ENCODE measurements at places on chromosomes 7 and 10.

DNA sequence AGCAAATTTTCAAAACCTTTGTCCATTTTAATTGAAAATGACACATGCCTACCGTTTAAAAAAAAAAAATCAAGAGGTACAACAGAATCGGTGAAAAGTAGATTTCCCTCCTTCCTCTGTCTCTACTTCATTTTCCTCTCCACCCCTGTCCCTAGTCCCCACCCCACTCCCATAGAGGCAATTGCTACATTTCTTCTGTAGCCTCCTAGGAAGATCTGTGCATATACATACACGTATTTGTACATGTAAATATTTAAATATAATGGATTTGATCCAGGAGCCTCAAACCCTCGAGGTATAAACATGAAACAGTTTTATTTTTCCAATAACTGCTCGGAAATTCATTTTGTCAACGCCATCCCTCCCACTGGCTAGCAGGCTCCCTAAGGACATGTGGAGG is 14.1 kb upstream of the SLC29A3 start:
- no peak for DNase-seq

- DNase-seq, result no peak
Measured at GRCh38 chr7:20306180-20306946, 24.3 kb upstream of the ITGB8 start.

- DNase-seq, result no peak
Measured at GRCh38 chr10:43048301-43049051, 28.4 kb upstream of the RET start.

GRCh38 chr7:28348636-28349035 is 63.7 kb upstream of the CREB5 start:
- peak; percentile 10 for DNase-seq

DNA sequence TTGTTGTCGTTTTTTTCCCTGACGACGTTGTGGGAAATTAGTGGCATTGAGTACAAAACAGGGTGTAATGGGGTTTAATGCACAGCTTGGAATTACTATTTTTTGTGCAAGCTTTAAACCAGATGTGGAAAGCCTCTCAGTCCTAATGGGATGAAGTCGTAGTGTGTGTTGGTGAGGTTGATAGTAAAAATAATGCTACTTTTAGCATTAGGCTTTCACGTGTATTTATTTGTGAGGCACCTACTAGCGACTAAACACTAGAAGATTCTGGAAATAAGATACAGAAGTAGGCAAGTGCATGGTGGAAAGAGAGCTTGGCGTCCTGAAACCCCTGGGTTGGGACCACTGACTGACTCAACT is 588 bp upstream of the ORC5 start:
- no peak for DNase-seq

DNA sequence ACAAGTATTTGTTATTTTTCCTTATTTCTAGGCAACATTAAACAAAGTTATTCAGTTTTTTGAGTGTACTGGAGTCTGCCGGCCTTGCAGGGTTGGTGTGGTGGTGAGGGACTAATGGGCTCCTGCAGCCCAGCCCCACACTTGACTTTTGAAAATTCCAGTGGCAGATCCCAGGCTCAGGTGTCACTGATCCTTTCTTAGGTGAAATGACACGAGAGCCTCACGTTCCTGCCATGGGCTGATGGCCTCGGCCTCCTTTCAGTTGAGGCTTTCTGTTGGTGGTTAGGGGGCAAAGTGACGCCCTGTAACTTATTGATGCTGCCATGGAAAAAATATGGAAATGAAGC is 117.9 kb downstream of the NKX6-2 start:
- no peak for DNase-seq

GRCh38 chr7:66758950-66759628 is 18.6 kb downstream of the RABGEF1 start:
- DNase-seq, result no peak

DNA sequence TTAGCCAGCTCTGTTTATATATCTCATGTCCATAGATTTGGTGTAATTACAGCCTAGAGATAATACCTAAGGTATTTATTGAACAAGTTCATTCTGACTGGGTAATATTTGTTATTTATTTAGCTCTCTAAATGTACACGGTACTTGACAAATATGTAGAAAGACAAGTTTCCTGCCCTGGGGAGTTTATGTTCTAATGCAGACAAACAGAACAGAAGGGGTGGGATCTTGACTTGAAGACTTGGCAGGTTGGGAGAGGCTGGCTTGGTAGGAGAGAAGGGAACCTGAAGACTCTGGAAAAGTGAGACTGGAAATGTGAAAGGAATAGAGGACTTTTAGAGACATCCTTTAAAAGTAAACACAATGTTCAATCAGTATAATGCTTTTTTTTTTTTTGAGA is 97.7 kb upstream of the CDK6 start:
- DNase-seq, result no peak

DNA sequence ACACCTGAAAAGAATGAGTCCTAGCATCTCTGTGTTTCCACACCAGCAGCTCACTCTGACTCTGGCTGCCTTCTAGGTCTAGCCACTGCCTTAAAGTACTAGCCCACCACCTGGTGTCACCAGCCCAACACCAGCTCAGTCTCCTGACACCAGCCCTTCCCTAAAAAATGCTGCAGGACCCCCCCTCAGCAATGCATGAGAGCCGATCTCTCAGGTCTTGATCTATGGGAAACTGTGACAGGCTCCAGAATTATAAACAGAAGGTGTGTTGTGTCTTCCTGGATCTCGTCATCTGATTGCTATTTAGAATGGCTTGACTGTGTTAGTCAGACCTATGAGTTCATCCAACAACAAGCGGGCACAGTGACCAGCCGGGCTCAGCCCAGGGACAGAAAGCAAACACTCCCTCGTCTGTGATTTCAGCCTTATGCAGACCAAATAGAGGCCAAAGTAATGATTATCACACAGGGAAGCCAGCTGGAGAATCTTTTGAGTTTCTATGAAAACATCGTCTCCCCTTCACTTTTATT is 66.6 kb downstream of the CUBN start:
- no peak for DNase-seq

DNA sequence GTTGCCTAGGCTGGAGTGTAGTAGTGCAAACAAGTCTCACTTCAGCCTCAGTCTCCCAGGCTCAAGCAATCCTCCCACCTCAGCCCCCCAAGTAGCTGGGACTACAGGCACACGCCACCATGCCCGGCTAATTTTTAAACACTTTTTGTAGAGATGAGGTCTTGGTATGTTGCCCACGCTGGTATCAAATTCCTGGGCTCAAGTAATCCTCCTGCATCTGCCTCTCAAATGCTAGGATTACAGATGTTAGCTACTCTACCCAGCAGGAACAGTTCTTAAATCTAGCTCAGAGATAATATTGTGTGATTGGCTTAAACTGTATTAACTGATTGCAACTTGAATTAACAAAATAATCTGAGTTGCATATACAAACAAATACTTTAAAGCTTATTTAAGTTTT is 82.9 kb downstream of the CDK14 start:
- no peak for DNase-seq

DNA sequence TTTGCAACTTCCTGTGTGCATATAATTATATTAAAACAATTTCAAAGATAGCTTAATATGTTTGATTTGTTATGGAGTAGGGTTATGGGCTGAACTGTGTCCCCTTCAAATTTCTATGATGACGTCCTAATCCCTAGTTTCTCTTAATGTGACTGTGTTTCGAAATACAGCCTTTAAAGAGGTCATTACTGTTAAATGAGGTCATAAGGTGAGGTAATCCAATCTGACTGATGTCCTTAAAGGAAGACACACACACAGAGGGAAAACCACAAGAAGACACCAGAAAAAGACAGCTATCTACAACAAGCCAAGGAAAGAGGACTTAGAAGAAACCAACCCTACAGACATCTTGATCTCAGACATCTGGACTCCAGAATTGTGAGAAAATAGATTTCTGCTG is 407.4 kb downstream of the MAGI2 start:
- DNase-seq, result no peak

GRCh38 chr10:78729366-78729765 is 339.4 kb upstream of the ZMIZ1 start:
- DNase-seq, result no peak

DNA sequence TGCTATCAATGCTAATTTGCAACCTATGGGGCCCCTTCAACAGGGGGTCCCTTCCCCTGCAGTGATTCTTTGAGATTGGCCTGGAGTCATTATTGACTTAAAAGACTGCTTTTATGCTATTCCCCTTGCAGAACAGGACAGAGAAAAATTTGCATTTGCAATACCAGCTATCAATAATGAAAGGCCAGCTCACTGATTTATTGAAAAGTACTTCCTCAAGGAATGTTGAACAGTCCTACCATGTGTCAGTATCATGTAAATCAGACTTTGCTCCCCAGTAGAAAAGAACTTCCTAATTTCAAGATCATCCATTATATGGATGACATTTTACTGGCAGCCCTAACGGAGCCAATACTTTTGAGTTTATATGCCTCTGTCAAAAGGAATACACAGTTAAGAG is 29.7 kb upstream of the ABCA13 start:
- no peak for DNase-seq

DNA sequence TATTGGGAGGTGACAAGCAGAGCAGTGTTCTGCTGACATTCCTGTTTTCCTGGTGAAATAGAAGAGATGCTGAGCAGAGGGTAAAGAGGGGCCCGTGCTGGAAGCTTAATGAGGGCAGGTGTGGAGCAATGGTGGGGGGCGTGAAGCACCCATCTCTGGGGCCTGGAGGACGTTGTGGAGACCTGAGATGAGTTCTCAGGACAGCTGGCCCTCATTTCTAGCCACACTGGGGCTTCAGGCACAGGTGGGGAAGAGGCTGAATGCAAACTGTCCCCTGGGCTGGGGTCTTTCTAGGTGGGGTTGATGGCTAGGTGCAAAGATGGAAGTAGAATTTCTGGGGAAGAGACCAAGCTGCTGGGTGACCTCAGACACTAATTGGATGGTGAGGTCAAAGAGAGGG is 274.2 kb upstream of the TCERG1L start:
- DNase-seq, result no peak

GRCh38 chr10:12042409-12042796 is 206 bp downstream of the UPF2 start:
- DNase-seq, result no peak

Data from NCI-H2029 treated with DMSO at 0.1 percent for 48 hours (cell line).